Activated naive CD8-positive, alpha-beta T cell treated with anti-CD3 and anti-CD28 coated beads, Interleukin-2, amount 10 ng/mL, durations not matched to agents 7 days and 5 days (primary cell): ENCODE measurements at places on chromosomes 11 and 22. TPM values are rescaled to one million over a fixed set of nuclear protein-coding genes. Genes with fewer than 3 reads are reported as not detected.

SCGB2A2 gene
- not detected for total RNA-seq

CBLIF gene
- not detected for total RNA-seq

PNPLA3 gene
- 0.45 TPM for total RNA-seq

SNX32 gene
- total RNA-seq, result 2.6 TPM

APOBEC3F gene
- total RNA-seq, result 41.4 TPM

APOL5 gene
- not detected for total RNA-seq

C11orf87 gene
- not detected for total RNA-seq

HMBS gene
- total RNA-seq, result 18.8 TPM

WT1 gene
- not detected for total RNA-seq

NXPE2 gene
- not detected for total RNA-seq

BDNF gene
- not detected for total RNA-seq

SUSD2 gene
- total RNA-seq, result 1.2 TPM

MUC6 gene
- not detected for total RNA-seq

C11orf97 gene
- total RNA-seq, result not detected

APOA1 gene
- total RNA-seq, result 0.45 TPM

FAM180B gene
- not detected for total RNA-seq

AIFM3 gene
- 0.94 TPM for total RNA-seq

TMA7B gene
- total RNA-seq, result 8.5 TPM

PANX2 gene
- total RNA-seq, result 0.11 TPM

C11orf91 gene
- total RNA-seq, result not detected

BRD1 gene
- total RNA-seq, result 56.7 TPM

VSIG2 gene
- total RNA-seq, result not detected

CLTCL1 gene
- total RNA-seq, result 0.62 TPM

MOGAT2 gene
- not detected for total RNA-seq

OR51E1 gene
- not detected for total RNA-seq

XKR3 gene
- not detected for total RNA-seq

KMT5B gene
- 29.2 TPM for total RNA-seq

VPREB3 gene
- total RNA-seq, result not detected

GRAMD1B gene
- 30.3 TPM for total RNA-seq

SYCE3 gene
- 1.1 TPM for total RNA-seq

OR4A16 gene
- total RNA-seq, result not detected
